Chondrocyte (in vitro differentiated cells): ENCODE measurements at places on chromosomes 7 and 10. TPM values are rescaled to one million over a fixed set of nuclear protein-coding genes. Genes with fewer than 3 reads are reported as not detected.
A peak's percentile ranks its signal among the peaks of the same experiment; 100 is the strongest.

The USP6NL gene
- 11.7 to 12.3 TPM (median 12.3 TPM) in 3 replicates for total RNA-seq

The KCNIP2 gene
- 1.8 to 3.1 TPM (median 1.9 TPM) in 3 replicates for total RNA-seq

The UNC5B gene
- 36.4 to 61.1 TPM (median 57.9 TPM) in 3 replicates for total RNA-seq

The TWIST1 gene
- 26.5 to 31.8 TPM (median 26.9 TPM) in 3 replicates for total RNA-seq

The HABP2 gene
- total RNA-seq: not detected in 3 replicates

The SORCS1 gene
- total RNA-seq: not detected in 3 replicates

DNA sequence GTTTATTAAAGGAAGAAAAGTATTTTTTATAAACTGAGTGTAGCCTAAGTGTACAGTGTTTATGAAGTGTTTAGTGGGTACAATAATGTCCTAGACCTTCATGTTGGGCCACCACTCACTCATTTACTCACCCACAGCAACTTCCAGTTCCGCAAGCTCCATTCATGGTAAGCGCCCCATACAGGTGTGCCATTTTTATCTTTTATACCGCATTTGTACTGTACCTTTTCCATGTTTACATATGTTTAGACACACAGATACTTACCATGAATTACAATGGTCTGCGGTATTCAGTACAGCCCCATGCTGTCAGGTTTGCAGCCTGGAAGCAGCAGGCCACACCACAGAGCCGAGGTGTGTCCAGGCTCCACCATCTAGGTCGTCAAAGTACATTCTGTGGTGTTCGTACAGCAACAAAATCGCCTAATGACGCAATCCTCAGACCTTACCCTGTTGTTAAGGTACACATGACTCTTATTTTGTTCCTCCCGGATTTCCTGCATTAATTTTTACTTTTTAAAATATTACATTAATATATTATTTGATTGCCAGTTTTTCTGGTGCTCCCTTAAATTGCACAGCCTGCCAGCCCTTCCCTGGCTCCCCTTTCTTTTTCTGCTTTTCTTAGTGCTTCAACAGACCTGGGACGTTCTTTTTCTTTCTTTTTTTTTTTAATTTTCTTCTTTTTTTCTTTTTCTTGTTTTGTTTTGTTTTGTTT lies 881 bp upstream of the SSBP1 start:
- H3K27ac ChIP-seq: peak overlapping the region; percentile 98
- H3K4me1 ChIP-seq: peaks cover 30% of the 10 kb centered on the region
- DNase-seq: no peak
- H3K27me3 ChIP-seq: no peaks in the 10 kb centered on the region
- H3K36me3 ChIP-seq: peaks cover 10% of the 10 kb centered on the region
- H3K4me3 ChIP-seq: peak overlapping the region; percentile 94

DNA sequence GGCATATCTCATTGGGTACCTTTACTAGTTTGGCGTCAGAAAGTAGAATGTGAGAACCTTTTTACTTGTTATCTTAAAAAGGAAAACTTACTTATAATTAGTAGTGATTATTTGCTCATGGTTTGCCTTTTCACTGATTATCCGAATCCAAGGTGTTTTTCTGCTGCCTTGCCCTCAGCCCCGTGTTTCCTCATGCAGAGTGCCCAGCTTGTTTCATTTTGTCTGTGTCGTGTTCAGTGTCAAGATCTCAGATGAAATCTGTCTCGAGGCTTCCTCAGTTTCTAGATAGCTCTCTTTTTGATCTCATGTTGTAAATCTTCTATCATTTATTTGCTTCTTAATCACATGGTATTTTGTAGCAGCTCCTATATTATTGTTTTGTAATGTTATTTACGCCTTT lies 30.1 kb downstream of the RPA3 start:
- no peak overlapping the region for H3K4me3 ChIP-seq
- peaks cover 21% of the 10 kb centered on the region for H3K4me1 ChIP-seq
- no peak overlapping the region for H3K27ac ChIP-seq
- no peaks in the 10 kb centered on the region for H3K36me3 ChIP-seq
- H3K27me3 ChIP-seq: no peaks in the 10 kb centered on the region

DNA sequence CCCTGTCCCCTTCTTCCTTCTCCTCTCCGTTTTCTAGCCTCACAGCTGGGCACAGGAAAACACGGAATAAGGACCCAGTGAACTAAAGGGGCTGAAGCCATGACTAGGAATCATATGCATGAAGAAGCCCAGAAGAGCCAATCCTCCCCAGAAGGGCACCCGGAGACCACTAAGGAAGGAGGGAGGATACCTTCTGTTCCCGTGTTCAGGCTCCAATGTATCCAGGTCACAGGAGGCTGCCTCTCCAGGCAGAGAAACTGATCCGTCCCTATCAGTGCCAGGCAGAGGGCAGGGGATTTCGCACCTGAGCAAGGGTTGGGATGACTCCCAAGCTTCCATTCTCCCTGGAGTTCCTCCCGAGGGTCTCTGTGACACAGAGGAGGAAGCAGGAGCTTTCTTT lies 246.6 kb downstream of the SNX10 start:
- no peaks in the 10 kb centered on the region for H3K36me3 ChIP-seq
- peaks cover 35% of the 10 kb centered on the region for H3K27me3 ChIP-seq
- H3K4me1 ChIP-seq: no peaks in the 10 kb centered on the region
- no peak overlapping the region for H3K27ac ChIP-seq
- no peak for DNase-seq
- H3K4me3 ChIP-seq: no peak overlapping the region

DNA sequence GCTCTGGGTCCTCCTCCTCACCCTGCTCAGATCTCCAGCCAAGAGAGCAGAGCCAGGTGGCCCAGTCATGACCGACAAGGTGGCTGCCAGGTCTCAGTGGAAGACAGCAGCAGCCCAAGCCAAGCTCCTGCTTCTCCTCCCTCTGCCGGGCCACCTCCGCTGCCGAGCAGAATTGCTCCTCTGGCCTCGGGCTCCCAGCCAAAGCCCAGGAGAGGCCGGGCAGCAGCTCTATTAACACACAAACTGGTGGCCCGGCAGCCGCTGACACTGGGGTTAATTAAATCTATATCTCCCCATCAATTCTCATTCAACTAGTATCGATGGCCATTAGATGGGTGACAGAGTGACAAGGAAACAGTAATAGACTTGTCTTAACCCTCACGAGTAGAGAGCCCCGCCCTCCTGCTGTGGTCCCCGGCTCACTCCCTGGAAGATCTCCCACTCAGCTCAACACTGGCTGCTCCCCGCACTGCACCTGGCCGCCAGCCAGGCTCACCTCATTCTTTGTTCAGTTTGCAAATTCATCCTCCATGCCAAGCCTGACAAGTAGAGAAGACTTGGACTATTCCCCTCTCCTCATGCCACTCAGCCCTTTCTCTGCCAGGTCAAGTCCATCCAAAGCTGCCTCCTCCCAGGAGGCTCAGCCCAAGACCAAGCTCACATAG lies 74.1 kb upstream of the UNC5B start:
- DNase-seq: no peak
- H3K36me3 ChIP-seq: no peaks in the 10 kb centered on the region
- no peak overlapping the region for H3K27ac ChIP-seq

DNA sequence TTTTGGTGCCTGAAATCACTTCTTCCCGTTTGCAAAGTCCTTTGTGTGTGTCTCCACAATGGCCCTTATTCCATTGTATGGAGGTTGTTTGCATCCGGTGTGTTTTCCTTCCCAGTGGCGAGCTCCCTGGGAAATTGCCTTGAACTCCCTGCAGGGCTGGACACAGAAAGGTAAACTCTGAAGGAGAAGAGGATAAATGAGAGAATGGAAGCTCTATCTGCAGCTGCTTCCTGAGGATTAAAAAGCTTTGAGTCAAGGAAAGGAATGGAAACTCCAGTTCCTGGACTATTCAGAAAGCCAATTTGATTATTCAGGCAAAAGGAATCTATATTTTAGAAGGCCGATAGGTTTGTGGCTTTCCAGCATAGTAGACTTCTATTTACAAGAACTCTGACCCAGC lies 4.4 kb upstream of the GRK5 start:
- H3K36me3 ChIP-seq: no peaks in the 10 kb centered on the region
- H3K4me3 ChIP-seq: no peak overlapping the region
- no peak overlapping the region for H3K27ac ChIP-seq
- peaks cover 14% of the 10 kb centered on the region for H3K4me1 ChIP-seq
- DNase-seq: no peak
- peaks cover 9% of the 10 kb centered on the region for H3K27me3 ChIP-seq
